ENCODE measurements at places on chromosomes 6 and 20.

DNA sequence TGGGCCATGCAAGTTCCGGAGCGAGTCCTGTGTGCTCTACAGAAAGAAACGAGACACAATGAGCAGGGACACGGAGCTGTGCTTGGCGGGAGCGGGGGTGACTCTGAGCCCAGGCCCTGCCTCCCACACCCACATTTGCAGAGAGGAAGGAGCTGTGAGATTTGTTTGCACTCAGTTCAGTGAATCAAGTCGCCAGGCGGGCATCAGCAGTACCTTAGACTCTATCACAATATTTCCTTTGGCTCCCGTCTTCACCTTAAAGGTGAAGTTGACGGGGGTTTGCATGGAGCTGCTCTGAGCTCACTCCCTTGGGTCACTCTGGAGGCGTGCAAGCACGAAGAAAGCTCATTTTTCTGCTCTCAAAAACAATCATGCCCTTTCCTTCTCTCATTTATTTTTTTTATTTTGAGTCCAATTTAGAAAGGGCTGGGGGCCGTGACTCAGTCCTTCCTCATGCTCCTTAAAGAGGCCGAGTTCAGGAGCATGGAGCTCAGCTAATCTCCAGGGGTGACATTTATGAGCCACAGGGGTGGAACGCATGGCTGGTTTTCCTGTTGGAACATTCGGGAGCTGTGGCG is 188.2 kb downstream of the NFATC2 start:
- no peak for DNase-seq

DNA sequence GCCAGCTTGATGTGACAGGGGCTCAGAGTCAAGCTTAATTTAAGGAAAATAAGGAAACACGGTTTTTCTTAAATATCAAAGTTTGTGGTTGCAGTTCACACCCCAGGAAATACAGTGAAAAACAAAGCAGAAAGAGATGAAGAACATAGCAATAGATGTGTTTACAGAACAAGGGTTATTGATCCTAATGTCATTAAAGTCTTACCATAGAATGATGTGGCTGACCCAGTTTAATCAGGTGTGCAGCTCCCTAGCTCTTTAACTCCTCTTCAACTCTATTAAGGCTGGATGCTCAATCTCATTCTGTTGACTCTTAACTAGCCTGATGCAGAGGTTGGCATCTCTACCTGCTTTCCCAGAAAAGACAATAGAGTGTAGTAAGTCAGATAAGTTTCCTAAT is 7.5 kb upstream of the GTF3C6 start:
- DNase-seq, result no peak

DNA sequence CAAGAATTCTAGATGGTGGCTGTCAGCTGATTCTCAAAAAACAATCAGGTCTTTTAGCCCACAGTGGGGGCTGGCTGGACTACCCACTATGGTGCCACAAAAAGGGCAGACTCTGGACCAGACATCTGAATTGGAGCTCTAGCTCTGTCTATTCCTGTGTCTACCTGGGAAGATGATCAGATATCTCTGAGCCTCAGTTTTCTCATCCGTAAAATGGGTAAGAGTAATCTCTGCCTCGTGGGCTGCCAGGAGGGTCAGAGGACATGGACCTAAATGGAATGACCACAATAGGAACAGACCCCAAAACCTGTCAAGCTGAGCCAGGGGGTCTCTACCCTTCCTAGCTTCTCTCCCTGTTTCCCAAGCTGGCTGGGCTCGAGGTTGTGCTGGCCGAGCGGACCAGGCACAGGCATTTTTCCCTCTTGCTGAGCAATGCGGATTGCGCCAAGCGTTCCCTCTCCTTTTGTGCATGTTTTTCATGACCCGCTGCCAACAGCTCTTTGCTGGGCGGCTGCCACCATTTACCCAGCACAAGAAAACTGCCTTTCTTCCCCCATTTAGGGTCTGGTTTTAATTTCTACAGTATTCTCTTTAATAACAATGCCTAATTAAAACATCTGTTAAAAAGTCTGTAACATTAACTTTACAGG is 74.7 kb upstream of the MAFB start:
- DNase-seq, result no peak

DNA sequence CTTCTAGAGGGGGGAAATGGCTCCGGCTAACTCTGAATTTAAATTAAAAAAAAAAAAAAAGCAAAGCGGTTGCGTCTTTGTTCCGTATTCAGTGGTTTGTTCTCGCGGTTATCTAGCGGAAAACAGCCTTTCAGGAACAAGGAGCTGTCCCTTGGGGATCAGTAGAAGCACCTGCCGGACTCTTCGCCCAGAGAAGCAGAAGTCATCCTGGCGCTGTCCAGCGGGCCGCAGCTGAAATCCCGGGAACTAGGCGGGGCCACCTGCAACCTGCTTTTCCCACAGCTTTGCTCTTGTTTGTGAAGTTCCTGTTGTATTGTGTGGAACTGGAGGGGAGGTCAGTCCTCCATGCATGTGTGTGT is 43.9 kb upstream of the GJE1 start:
- no peak for DNase-seq

DNA sequence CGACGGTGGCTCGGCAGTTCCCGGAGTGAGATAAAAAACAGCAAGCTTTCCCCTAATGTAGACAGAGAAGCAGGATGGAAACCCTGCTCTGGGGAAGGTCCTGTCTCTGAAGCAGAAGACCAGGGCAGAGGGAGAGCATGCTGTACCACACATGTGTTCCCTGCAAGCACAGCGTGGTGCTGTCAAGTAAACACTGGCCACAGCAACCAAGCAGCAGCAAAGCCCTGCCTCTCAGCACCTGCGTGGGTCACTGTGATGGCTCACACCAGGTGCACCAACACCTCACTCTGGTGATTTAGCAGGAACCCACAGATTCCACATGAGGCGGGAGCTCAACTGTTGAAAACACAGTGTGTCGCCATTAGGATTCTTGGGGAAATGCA is 65.2 kb upstream of the TXNDC5 start:
- no peak for DNase-seq

GRCh38 chr6:124557873-124558272 is 404.4 kb upstream of the RNF217 start:
- no peak for DNase-seq

DNA sequence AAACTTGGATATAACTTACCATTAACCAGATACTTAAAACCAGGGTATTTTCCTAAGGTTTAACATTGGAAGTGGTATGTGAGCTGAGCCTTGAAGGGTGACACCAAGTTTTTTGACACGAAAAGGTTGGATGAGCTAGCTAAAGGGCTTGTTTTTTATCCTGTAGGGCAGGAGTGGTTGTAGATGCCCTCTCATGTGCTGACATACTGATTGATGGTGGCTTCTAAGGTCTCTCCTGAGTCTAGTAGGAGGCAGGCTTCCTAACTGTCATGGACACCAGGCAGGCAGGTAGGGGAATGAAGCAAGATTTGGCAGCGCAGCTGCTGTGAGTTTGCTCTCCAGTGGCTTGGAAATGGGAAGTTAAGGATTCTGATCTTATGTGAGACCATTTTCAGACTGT is 66.1 kb downstream of the FOXO3 start:
- DNase-seq, result no peak

DNA sequence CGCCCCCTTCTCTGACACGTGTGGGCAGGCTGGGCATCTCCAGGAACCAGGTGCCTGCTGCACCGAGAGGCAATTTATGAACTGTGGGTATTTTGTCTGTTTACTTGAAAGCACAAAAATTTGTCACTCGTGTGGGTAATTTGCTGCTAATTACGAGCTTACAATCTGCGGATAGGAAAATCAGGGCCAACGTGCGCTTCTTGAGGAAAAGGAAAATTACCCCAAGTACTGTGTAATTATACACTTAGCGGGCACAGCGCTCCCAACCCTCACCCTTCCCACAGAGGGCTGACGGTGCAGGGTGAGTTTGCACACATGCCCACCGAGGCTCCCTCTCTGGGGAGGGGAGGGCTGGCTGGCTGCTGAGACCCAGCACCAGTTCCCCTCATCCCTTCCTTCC is 25.3 kb upstream of the MDGA1 start:
- DNase-seq, result no peak

DNA sequence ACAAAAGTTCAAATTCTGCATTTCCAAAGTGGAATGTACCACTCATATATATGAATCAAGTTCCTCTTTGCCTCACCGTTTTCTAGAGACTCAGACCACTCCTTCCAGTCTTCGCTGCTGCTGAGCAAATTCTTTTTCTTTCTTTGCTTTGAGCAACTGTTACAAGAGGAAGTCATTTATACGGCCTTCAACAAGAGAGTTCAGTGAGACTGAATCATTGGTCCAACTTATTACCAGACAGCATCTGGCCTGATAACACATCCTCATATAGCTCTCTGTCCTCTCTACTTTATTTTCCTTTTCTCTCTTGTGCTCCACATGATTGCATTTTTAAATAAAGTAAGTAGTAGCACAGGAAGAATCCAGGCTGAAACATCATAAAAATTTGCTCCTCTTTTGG is 652.7 kb downstream of the PHF3 start:
- no peak for DNase-seq

DNA sequence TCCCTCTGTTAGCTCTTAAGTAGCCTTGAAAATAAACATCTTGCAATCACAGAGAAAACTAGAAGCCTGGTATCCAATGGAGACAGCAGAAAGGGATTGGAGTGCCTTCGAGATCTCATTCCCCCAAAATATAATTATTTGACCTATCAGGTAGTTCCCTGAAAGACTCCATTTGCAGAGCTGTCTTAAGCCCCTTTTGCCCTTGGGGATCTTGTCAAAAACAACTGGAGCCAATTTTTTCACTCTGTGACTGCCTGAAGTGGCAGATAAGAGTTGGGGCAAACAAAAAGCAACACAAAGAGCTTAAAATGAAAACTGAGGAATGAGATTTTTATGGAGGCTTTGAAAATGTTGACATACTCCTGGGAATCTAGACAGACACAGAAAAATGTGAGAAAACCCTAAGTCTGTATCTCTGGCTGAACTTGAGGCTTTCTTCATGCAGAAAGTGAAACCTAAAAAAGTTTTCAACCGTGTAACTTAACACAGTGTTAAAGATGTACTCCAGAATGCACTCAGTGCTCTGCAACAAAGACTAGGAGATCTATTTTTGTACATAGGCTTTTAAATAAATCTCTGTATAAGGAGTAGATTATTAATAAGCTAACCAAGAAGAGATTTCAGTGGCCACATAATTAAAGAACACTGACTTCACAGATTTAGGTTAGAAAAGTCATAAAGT is 971.1 kb upstream of the MAN1A1 start:
- DNase-seq, result no peak

DNA sequence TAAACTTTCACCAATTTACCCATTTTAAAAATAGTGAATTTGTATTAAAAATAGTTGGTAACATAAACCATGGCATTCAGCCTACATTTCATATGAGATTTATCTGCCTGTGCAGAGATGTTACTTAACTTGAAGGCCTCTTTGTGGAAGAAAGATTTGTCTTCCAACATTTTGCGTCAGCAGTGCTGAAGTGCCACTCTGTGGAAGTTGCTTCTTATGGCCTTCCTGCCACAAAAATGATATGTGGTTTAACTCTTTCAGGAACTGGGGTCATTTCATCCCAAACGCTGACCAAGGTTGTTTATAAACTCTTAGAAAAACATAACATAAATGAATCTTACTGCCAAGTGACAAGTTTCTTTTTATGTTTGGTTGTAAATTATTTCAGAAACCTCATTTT is 246.8 kb downstream of the ARID1B start:
- DNase-seq, result no peak

DNA sequence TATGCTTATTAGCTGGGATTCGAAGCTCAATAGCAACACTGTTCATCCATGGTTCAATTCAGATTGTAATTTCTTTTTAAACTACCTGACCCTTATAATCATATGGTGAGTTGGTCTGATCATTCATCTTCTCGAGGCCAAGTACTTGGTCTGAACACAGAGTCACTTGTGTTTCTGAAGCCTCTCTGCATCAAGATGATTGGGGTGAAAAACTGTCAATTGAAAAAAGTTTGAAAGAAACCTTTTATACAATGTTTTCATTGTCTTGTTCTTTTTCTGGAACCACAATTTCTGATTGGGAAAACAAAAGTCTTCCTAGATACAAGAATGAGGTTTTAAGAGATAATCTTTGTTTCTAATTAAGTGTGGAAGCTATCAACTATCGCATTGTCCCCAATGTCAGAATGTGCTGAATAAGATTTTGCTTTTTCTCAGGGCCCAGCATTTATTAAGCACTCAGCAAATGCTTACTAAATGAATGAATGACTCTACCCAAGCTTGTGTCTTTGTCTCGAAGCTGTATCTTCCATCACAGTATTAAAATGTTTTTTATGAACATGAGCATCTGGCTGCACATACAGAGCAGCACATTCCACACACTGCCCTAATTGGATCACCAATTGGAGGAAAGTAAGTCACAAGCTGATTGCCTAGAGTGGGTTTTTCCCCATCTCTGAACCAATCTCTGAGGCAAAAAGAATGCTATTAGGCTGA is 45.0 kb upstream of the MOXD1 start:
- DNase-seq, result no peak

- no peak for DNase-seq
Observed at GRCh38 chr20:45913116-45913515, 1.2 kb upstream of the PLTP start.

DNA sequence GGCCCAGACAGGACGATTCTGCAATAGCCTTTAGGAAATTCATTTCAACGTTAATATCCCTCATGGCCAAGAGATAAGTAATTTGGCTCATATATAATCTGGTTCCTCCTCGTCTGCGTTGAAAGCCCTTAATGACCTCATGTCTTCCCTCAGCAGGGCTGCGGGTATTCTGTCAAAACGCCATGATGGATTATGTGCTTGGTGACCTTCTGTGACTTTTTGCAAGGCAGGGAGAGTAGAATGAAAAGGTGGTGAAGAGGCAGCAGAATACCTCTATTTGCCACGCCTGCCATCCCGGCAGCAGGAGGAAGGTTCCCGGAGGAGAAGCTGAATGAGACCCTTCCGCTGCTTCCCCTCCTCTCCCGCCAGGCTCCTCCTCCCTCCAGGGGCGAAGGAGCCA is 41.1 kb upstream of the SPACA1 start:
- no peak for DNase-seq

DNA sequence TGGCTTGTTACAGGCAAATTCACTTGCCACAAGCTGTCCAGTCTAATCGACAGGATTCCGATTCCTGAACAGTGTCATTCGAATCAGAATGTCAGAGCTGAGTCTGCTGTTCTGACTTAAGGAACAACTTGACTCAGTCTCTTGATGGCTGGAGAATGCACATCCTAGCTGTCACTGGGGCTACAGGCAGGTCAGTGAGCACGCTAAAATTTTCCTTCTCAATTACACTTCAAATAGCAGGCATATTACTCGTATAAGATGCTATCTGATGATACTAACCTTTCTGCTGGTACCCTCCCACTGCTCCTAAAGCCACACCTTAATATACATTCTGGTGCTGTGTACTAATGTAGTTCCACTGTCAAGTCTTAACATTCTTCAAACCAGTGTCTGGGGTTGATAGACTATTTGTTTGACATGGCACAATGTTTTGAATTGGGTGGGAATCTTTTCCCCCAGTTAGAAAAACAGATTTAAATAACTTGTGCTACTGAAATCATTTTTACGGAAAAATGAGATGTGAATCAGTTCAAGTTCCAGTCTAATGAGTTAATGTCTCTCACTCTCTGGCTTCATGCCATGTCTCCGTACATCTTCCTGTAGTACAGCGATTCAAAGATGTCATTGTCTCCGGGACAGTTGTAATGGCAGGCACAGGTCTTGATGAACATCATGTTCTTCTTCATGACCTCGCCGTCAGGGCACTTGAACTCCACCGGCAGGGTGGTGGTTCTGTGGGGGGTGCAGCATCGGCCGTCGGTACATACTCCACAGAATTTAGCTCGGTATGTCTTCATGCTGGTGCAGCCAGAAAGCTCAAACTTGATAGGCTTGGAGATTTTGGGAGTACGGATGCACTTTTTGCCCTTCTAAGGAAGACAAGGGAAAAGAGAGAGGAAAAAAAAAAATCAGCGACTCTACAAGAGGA is 2.2 kb downstream of the CCN2 start:
- no peak for DNase-seq

- DNase-seq, result no peak
Observed at GRCh38 chr6:129872586-129872985, 11.5 kb upstream of the TMEM244 start.
